Sciatic nerve (tissue), 2 donors: ENCODE measurements at places on chromosomes 2 and 18. TPM values are rescaled to one million over a fixed set of nuclear protein-coding genes. Genes with fewer than 3 reads are reported as not detected.

- DNase-seq: no peak
Measured at GRCh38 chr2:172985139-172985892, 90.3 kb upstream of the MAP3K20 start.

- DNase-seq: peak; percentile 17
Measured at GRCh38 chr2:239852272-239852671, 172.9 kb downstream of the NDUFA10 start.

- no peak for DNase-seq
Measured at GRCh38 chr2:17309741-17310339, 208.4 kb downstream of the RAD51AP2 start.

- no peak for DNase-seq
Measured at GRCh38 chr2:230362030-230362691, 35.2 kb downstream of the SP140L start.

INHA gene
- 0.53 TPM for total RNA-seq
